ENCODE measurements at places on chromosomes 13 and 19.

GRCh38 chr13:64362564-64362963, 2867.6 kb downstream of the PCDH9 start:
- DNase-seq: no peak

GRCh38 chr19:10433131-10433536, 12.8 kb downstream of the PDE4A start:
- DNase-seq: no peak

DNA sequence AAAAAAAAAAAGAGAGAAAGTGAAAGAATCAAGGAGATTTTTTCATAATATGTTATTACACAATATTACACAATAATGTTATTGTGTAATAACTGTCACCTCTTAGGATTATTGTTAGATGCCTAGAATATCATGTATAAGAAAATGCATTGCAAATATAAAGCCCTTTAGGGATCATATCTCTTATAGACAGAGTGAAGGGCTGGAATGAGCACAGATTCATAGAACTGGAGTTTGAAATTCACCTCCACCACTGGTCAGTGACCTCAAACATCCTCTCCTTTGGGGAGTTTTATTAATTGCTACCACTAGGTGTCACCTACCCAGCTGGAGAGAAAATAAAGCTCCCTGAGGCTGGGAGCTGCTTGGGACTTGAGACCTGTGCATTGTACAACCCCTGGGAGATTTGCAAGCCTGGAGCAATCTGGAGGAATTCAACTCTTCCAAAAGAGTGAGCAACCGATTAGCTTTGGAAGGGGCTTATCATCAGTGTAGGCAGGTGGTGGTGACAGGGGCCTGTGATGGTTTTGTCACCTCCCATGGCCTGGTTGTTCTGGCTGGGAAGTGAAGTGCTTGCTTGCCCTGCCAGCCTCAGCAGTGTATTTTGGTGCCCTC, 30.3 kb upstream of the FRY start:
- peak; percentile 36 for DNase-seq

DNA sequence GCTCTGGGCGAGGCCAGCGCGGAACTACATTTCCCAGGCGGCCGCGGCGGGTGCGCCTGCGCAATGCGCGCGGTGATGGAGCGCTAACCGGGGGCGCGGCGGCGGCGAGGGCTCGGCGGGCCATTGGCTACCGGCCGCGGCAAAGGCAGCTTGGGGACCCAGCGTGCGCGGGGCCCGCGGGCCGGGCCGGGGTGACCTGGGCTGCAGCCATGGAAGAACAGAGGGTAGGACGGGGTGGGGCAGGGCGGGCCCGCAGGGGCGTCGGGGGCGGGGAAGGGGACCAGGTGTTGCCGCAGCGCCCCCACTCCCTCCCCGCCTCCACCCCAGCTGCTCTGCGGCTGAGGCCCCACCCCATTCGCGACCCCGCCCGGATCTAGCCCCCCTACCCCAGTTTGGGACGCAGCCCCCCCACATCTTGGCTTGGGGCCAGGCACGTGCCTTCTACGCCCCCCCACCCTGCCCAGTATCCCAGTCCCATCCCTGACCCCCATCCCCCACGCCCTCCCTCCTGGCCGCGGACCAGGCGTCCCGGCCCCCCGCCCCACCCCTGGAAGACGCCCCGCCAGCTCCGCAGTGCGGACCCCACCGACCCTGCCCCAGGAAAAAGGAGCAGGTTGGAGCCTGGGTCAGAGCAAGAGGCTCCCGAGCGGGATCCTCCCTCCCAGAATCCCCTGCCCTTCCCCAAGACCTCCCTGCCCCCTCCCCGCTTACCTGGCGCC, at the start of gene FSD1:
FSD1 (plus strand) TSS at position 61 of the 719 bp plus-strand sequence; CDS start at position 210, 149 bp downstream.
- DNase-seq: peak; percentile 84

- DNase-seq: no peak
Observed at GRCh38 chr13:102817907-102818306, 19.0 kb downstream of the BIVM start.

DNA sequence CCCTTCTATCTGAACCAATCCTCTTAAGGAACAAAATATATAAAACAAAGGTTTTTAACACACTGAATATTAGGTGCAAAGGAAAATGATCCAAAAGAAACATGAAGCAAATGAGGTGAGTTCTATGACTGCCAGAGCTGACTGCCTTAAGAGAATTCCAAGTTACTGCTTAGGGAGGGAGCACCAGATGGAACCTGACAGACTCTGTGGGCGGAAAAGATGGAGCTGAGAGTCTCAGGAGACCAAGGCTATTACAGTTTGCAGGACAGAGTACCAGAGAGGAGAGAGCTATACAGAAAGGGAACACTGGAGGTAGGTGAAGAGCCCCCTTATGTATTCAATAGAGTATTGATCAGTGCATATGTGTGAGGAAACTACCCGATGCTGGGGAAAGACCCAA, 87.2 kb downstream of the B3GLCT start:
- DNase-seq: no peak

DNA sequence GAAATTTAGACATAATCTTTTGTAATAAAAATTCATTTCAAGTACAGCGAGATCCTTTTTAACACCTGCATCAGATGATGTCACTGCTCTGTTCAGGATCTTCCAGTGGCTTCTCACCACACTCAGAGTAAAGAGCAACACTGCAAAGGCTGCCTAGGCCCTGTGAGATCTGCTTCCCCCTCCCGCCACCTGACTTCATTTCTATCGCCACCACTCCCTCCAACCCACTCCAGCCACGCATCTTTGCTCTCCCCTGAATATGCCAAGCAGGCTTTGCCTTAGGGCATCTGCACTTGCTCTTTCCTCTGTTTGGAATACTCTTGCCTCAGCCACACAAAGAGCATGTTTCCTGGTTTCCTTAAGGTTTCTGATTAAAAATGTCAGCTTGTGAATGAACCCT, 58.3 kb downstream of the MBNL2 start:
- DNase-seq: no peak

All from H9 (cell line).